ENCODE measurements at places on chromosomes 4 and X.
A peak's percentile ranks its signal among the peaks of the same experiment; 100 is the strongest.

DNA sequence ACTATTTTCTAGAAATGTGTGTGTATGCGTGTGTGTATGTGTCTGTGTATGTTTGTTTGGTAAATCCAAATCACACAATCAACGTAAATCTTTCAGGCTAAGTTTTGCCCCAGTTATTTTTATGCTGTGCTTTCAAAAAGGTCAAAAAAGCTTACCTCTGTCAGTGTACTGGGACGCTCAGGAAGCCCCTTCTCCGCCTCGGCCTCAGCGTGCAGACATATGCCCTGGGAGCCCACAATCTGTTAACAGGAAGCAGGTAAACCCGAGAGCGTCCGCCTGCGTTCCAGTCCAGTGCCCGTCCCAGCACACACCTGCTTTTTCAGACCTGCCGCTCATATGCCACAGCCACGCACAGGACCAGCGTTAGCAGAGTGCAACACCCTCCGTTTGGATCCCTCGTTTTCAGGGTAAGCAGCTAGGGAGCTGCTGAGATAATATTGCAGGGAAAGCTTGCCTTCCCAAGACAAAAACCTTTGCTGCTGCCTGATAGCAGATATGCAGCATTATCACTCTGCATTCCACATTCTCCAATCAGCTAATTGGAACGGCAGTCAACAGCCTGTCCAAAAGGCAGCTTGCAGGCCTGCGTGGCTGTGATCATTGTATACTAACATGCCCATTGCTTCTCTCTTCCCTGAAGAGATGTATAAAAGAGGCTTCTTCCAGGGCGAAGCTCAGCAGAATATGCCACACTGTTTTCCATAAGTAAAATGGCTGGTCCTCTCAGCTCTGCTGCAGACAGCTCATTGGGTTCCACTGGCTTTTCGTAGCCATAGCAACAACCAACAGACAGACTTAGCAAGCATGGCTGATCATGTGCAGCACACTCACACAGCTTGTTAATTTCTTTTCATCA is at the start of gene SORBS2:
Gene SORBS2 (minus strand): TSS at position 686 of the 856 bp plus-strand sequence. CDS start 121,623 bp downstream, outside the sequence.
- DNase-seq: no peak

GRCh38 chr4:8644461-8644891 is 51.9 kb downstream of the CPZ start:
- DNase-seq: no peak

DNA sequence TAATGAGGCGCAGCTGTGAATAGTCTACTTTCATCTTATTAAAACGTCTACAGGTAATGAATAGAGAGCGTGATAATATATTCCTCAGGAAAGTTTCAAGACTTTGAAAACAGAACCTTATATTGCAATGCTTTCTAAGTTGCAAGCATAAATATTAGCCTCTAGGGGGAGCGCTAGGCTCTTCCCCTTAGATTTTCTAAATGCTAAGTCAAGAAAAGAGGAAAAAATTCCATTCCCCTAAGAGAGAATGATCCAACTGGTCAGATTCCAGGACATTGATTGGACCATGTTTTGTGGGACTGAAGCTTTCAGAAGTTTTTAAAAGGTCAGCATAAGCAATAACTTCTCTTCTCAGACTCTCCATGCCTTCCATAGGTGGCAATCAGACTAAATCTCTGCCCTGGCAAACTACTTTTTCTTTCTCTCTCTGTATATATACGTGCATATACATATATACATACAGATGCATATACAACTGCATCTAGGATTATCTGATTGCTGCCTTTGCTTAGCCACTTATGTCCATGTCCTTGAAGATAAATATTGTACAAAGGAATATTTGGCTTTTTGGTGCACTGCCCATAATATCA is 492.9 kb downstream of the INPP4B start:
- no peak for DNase-seq

GRCh38 chr4:82044141-82044993 is 329.4 kb downstream of the HNRNPD start:
- no peak for DNase-seq

DNA sequence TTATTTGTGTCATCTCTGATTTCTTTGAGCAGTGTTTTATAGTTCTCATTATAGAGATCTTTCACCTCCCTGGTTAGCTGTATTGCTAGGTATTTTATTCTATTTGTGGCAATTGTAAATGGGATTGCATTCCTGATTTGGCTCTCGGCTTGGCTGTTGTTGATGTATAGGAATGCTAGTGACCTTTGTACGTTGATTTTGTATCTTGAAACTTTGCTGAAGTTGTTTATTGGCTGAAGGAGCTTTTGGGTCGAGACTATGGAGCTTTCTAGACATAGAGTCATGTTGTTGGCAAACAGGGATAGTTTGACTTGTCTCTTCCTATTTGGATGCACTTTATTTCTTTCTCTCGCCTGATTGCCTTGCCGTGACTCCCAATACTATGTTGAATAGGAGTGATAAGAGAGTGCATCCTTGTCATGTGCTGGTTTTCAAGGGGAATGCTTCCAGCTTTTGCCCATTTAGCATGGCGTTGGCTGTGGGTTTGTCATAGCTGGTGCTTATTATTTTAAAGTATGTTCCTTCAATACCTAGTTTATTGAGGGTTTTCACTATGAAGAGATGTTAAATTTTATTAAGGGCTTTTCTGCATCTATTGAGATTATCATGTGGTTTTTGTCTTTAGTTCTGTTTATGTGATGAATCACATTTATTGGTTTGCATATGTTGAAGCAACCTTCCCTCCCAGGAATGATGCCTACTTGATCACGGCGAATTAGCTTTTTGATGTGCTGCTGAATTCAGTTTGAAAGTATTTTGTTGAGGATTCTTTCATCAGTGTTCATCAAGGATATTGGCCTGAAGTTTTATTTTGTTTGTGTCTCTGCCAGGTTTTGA is 72.7 kb upstream of the BOD1L1 start:
- DNase-seq: no peak

- no peak for DNase-seq
These were observed 22.3 kb upstream of the HERC3 start for GRCh38 chr4:88570001-88570400.

GRCh38 chr4:155033604-155034003 is 174.8 kb upstream of the NPY2R start:
- no peak for DNase-seq

DNA sequence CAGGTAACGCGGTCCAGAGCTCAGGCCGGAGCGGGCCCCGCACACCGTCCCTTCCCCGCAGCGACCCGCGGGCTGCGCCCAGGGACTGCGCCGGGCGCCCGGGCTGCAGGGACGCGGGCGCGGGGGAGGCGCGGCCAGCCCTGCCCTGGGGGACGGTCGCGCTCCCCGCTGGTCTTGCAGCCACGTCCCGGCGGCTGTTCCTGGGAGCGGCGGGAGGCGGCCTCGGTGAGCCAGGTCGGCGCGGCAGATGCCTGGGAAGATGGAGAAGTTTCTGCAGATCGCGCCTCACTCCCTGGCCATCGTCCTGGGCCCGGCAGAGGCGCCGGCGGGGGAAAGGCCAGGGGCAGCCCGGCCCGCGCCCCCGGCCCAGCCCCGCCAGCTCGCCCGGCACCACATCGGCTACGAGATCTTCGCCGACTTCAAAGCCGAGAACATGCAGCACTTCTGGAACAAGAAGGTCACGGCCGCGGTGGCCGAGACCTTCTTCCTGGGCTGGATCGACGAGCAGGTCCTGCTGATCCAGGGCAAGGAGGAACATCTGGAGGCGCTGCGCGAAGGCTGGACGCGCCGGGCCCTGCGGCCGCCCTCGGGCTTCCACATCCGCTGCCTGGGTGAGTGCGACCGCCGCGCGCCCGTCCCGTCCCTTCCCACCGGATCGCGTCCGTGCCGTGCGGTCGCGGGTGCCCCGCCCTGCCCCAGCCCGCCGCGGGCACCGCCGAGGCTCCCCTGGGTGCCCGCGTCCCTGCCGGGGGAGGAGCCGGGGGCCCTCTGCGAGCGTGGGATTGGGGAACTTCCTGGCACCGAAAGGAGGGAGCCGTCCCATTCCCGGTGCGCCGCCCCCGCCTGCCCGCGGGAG is 107.4 kb upstream of the STOX2 start:
- peak; percentile 1 for DNase-seq
